A549 treated with CORT108297 at 1 μM for 4 hours (cell line): ENCODE measurements at places on chromosomes 5 and 9. TPM values are rescaled to one million over a fixed set of nuclear protein-coding genes. Genes with fewer than 3 reads are reported as not detected.

Gene SLC34A3
- 0.07 to 0.14 TPM (median 0.10 TPM) in 4 of 5 replicates, not detected in the other for total RNA-seq

Gene AHRR
- total RNA-seq = 2.8 to 4.1 TPM (median 3.8 TPM) in 5 replicates

Gene RNF208
- total RNA-seq = 0.95 to 2.7 TPM (median 2.2 TPM) in 5 replicates

Gene NPR2
- total RNA-seq = 4.6 to 7.4 TPM (median 6.1 TPM) in 5 replicates

Gene TPPP
- 4.7 to 6.4 TPM (median 5.6 TPM) in 5 replicates for total RNA-seq

Gene SYNPO
- 23.3 to 30.9 TPM (median 28.2 TPM) in 5 replicates for total RNA-seq

Gene KIF20A
- 40.0 to 48.7 TPM (median 46.6 TPM) in 5 replicates for total RNA-seq

Gene PCDHB6
- total RNA-seq = 0.91 to 1.2 TPM (median 1.1 TPM) in 5 replicates

Gene BARHL1
- 0.03 TPM in 1 of 5 replicates, not detected in the others for total RNA-seq

Gene FLT4
- 3.1 to 4.5 TPM (median 4.2 TPM) in 5 replicates for total RNA-seq

Gene CCNI2
- 0.07 to 0.42 TPM (median 0.12 TPM) in 4 of 5 replicates, not detected in the other for total RNA-seq

Gene TICAM2
- total RNA-seq = 0.75 to 1.4 TPM (median 1.2 TPM) in 5 replicates

Gene CDC25C
- total RNA-seq = 10.1 to 12.7 TPM (median 11.5 TPM) in 5 replicates

Gene IFNA2
- total RNA-seq = not detected in 5 replicates

Gene FBN2
- total RNA-seq = 11.7 to 19.7 TPM (median 17.5 TPM) in 5 replicates

Gene SHISAL2B
- 0.18 TPM in 1 of 5 replicates, not detected in the others for total RNA-seq

Gene SPAAR
- 0.07 TPM in 1 of 5 replicates, not detected in the others for total RNA-seq

Gene KCNV2
- total RNA-seq = not detected in 5 replicates

Gene MELK
- total RNA-seq = 62.8 to 88.5 TPM (median 71.3 TPM) in 5 replicates

Gene BTNL9
- 0.73 to 1.3 TPM (median 0.95 TPM) in 5 replicates for total RNA-seq

Gene DIRAS2
- 0.01 to 0.07 TPM (median 0.02 TPM) in 3 of 5 replicates, not detected in the others for total RNA-seq

Gene STK32A
- 0.15 to 0.50 TPM (median 0.25 TPM) in 5 replicates for total RNA-seq

Gene DAB2IP
- total RNA-seq = 10.8 to 14.7 TPM (median 13.3 TPM) in 5 replicates

Gene ECSCR
- total RNA-seq = not detected in 5 replicates

Gene SPATA31E1
- 0.03 TPM in 1 of 5 replicates, not detected in the others for total RNA-seq

Gene CRB2
- 0.03 to 0.11 TPM (median 0.06 TPM) in 5 replicates for total RNA-seq

Gene CCDC180
- 0.43 to 0.90 TPM (median 0.75 TPM) in 5 replicates for total RNA-seq

Gene BAAT
- total RNA-seq = 0.33 to 0.60 TPM (median 0.41 TPM) in 5 replicates

Gene ANXA2R
- 1.8 to 3.1 TPM (median 3.0 TPM) in 5 replicates for total RNA-seq

Gene EDIL3
- 0.15 to 0.48 TPM (median 0.21 TPM) in 5 replicates for total RNA-seq

Gene GARNL3
- total RNA-seq = 2.2 to 2.8 TPM (median 2.4 TPM) in 5 replicates

Gene GDNF
- 0.02 to 0.06 TPM (median 0.04 TPM) in 4 of 5 replicates, not detected in the other for total RNA-seq

Gene HEMGN
- not detected in 5 replicates for total RNA-seq

Gene CACNA1B
- total RNA-seq = 0.02 to 0.08 TPM (median 0.04 TPM) in 5 replicates

Gene NEURL1B
- 2.5 to 3.9 TPM (median 3.3 TPM) in 5 replicates for total RNA-seq

Gene PCDHA10
- 0.01 to 0.02 TPM (median 0.02 TPM) in 3 of 5 replicates, not detected in the others for total RNA-seq

Gene FOXI1
- not detected in 5 replicates for total RNA-seq

Gene CTSV
- 11.6 to 15.8 TPM (median 13.0 TPM) in 5 replicates for total RNA-seq

Gene ENTREP1
- 0.43 to 0.74 TPM (median 0.57 TPM) in 5 replicates for total RNA-seq

Gene LRRC70
- total RNA-seq = 0.20 to 0.27 TPM (median 0.23 TPM) in 5 replicates

Gene TLX3
- not detected in 5 replicates for total RNA-seq

Gene TAF11L5
- not detected in 5 replicates for total RNA-seq

Gene MYMK
- not detected in 5 replicates for total RNA-seq

Gene PLPPR1
- total RNA-seq = not detected in 5 replicates

Gene LCN9
- not detected in 5 replicates for total RNA-seq

Gene ZNF354C
- total RNA-seq = 0.65 to 0.83 TPM (median 0.77 TPM) in 5 replicates

Gene ENTPD2
- total RNA-seq = 0.63 to 1.4 TPM (median 0.95 TPM) in 5 replicates

Gene MLANA
- total RNA-seq = not detected in 5 replicates
